ENCODE measurements at places on chromosomes 12 and 14.

DNA sequence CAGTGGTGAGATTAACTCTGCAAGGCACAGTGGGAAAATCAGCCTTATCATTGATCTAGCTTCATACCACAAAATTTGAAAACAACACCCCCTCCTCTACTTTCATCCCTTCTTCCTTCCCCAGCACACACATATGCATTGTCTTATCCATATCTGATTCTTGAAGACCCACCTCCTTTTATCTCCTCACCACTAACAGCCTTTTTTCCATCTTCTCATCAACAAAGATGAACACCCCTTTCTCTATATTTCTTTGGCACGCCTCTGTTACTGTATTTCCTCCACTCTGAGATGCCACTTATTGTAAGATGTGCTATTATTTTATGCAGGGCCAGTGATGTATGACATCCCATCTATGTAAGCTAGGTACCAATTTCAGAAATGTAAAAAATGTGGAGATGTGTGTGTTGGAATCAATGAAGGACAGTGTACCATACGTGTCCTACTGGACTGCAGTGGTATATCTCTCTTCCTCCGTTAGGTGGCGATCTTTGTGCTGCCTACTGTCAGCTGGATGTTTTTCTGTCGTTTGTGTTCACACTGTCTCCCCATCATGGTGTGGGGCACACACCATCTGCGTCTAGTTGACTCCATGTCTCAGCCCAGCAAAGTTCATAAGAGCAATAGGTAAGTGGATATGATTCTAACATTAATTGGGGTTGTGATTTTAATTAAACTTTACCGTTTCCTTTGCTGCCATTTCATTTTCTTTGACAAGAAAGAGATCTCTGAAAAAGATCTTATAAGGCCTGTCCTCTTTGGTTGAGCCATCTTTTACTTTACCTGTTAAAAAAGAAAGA is 24.0 kb downstream of the CCDC38 start:
- peak; percentile 73 for DNase-seq

DNA sequence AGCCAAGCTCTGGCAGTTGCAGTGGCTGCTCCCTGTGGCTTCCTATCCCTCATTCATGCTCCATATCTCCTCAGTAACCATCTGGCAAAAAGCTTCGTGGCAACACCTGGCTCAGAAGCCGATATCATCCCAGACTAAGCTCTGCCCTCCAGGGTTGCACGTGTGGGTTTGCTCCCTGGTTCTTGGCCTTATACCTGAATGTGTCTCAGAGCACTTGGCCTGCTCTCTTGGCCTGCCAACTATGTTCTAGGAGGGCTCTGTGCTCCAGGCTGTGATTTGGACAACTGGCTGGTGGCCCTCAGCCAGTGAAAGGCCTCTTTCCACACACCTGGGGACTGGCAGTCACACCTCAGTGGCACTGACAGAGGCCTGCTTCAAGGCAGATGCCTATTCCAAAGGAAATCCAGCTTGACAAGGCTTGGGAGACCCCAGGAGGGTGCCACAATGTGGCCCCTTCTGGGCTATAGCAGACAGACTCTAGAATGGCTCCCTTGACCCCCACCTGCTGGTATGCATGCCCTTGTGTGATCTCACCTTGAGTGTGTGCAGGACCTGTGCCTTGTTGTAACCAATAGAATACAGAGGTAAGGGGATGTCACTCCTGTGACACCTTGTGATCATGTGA is 10.5 kb downstream of the PLD4 start:
- DNase-seq, result no peak

- DNase-seq, result no peak
Measured at GRCh38 chr12:4286771-4287317, 13.3 kb downstream of the CCND2 start.

DNA sequence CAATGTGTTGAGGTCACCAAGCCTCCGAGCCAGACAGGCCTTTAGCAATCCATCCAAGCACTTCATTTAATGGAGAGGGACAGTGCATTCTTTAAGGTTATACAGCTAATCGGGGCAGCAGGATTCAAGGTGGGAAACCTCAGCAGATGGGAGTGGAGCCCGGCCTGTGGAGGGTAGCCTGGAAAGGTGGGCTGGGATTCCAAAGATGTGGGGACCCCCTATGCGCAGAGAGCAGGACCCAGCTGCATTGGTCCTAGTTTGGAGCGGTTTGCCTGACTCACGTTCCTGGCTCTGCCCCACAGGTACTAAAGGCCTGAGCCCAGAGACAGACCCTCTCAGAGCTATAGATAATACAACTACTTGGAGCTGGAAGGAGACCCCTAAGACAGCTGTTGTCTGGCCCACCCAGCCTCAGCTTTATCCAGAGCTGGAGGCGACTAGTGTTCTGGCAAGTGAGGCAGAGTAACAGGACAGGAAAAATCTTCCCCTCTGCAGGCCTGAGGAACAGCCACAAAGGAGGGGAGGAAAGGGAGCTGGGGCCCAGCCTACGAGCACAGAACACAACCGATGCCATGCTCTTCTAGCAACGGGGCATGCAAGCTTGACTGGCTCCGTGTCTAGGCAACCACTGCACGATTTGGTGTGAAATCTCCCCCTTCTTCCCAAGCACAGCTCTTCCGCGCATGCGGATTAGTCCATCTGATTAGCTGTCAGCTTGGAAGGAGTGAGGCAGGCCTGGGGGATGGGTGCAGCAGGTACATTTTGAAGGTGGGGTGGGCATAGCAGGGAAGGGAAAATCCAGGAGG is 1.1 kb upstream of the MYH7 start:
- DNase-seq, result no peak

DNA sequence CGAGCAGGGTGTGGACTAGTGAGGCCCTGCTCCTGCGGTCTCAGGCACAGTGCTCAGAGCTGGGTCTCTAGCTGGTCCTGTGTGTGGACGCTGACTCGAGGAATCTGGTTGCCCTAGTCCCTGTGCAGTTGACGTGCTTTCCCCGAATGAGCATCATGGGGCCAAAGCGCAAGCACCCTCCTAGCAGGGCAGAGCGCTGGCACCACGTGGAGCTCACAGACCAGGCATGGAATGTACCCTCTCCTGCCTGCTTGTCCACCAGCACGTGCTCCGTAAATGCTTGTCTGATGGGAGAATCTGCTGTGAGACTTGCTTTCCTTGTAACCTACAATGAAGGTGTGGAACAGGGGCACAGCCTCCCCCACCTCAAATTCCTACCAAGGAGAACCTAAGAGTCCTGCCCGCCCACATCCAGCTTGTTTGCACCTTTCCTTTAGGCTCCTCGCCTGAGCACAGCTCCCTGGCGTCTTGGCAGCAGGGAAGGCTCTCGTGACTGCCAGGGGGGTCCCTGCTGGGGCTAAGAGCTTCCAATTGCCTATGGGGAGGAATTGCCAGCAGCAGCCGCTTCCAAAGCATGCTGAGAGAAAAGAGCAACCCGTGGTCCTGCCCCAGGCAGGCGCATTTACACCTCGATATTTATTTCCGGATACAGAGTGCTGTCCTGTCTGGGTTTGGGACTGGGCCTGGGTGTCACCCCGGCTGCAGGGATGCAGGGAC is 125.0 kb downstream of the PIWIL1 start:
- no peak for DNase-seq

Data from choroid plexus epithelial cell (primary cell).